GM04504 (cell line): ENCODE measurements at places on chromosomes 3 and 15.

DNA sequence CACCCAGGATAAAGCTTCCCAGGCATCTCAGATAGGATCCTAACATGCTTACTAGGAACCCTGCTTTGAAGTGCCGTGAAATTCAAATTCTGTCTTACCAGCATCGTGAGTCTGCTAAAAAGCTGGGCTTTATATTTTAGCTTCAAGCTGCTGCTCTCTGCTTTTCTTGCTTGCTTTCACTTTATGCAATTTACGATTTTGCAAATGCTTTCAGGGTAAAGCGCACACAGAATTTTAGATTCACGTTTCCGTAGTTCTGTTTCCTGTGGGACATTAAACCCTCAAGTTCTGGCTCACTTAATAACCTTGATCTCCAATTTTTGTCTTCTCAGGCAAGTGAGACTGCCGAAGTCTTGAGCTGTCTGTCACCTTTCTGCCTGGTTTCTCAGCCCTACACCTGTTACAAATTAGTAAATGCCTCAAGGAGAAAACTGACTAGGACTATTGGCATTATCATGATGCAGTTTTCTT lies 170.5 kb upstream of the TGFBR2 start:
- no peak for DNase-seq

- no peak for DNase-seq
These were observed 30.1 kb downstream of the GREM1 start for GRCh38 chr15:32747921-32748342.

GRCh38 chr3:186476044-186476468 lies 68.1 kb downstream of the CRYGS start:
- no peak for DNase-seq

GRCh38 chr3:110856916-110857315 lies 214.7 kb upstream of the NECTIN3 start:
- DNase-seq, result no peak

DNA sequence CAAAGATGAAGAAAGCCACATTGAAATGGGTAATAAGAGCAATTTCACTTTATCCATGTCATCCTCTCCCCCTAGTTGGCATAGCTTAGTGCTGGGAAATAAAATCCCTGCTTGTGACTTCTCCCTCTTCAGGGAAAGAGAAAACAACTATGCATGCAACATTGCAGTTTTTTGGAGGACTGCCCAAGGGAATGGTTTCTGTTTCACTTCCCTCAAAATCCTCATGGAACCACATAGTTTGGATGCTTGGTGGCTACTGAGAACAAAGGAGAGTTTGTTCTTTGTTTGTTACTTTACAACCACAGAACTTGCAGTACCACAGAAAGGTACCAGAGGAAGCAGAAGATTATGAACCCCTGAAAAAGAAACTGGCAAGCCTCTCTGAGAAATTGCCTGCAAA lies 384.6 kb upstream of the RORA start:
- no peak for DNase-seq

- no peak for DNase-seq
These were observed 457.8 kb downstream of the ROBO1 start for GRCh38 chr3:79310016-79310415.

DNA sequence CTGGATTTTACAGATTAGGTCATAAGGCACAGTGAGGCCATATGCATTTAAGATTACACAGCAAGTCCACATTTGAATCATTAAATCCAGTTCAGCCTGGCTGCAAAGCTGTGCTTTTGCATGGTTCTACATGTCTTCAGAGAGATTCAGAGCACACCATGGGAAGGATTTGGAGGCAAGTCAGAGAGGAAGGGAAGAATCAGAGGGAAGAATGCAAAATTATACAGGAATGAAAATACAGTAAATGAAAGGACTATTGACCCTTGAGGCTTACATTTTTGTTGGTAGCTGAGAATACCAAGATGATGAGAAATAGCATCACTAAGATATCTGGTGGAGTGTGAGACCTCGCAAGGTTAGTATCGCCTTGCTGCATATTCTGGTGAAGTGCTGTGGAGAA lies 13.9 kb downstream of the FILIP1L start:
- no peak for DNase-seq

DNA sequence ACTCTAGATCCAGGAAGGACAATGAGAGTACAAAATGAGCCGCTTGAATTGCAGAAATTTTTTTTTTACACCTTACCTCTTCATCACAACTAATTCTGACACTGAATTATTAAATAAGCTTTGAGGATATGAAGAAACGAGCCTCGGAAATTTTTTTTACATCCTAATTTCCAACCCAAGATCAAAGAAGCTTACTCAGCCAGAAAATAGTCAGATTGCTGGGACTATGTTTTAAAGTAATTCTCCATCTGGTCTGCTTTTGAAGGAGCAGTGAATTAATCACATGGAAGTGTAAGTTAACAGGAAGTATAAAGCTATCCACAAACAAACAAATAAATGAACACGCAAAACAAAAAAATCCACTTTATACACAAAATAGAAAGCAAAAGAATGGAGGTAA lies 437.0 kb upstream of the KCNMB2 start:
- DNase-seq, result no peak

DNA sequence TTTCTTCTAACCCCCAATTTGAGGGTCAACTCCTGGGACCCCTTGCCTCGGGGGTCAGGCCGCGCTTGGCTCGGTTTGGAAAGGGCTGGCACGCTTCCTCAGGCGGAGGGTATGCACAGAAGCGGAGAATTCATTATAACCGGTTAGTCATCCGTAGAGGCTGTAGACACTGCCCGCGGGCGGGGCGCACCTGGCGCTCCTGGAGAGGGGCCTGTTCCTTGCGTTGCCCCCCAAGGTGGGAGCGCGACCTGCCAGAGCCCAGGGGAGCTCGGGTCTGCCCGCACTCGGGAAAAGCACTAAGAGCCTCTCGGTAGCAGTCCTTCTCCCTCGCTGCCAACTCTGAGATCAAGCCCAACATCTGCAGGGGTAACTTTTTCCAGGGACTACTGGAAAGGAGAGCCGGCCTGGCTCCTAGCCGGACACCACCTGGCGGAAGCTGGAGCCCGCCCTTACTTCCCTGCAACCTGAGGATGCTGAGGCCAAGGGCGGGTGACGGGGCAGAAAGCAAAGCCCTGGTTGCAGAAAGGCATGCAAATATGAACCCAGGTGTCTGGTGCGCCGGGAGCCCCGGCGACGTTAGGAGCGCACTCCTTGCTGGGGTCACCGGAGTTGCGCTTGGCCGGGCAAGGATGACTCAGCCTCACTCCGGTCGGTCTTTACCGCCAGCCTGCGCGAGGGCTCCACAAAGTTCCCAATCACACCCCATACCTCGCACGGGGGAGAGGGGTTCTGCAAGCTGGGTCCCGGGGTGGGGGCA lies 1.5 kb upstream of the CACNA2D3 start:
- DNase-seq, result no peak
